ENCODE measurements at places on chromosomes 16 and 17.

- DNase-seq: no peak
These were observed 53.4 kb downstream of the NUP93 start for GRCh38 chr16:56783344-56783743.

DNA sequence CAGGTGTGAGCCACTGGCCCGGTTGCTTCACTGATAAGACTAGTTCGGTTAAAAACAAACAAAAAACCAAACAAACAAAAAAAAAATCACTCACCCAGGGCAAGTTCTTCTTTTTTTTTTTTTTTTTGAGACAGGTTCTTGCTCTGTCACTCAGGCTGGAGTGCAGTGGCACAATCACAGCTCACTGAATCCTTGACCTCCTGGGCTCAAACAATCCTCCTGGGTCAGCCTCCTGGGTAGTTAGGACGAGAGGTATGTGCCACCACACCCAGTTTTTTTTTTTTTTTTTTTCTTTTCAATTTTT lies 119.5 kb upstream of the CORO6 start:
- DNase-seq: no peak

- DNase-seq: peak; percentile 74
These were observed 5.2 kb downstream of the SLFN11 start for GRCh38 chr17:35368081-35368830.

GRCh38 chr17:17494870-17495535 lies 1.2 kb downstream of the RASD1 start:
- peak; percentile 49 for DNase-seq

- no peak for DNase-seq
These were observed 930.1 kb upstream of the EEF2KMT start for GRCh38 chr16:6027733-6028132.

DNA sequence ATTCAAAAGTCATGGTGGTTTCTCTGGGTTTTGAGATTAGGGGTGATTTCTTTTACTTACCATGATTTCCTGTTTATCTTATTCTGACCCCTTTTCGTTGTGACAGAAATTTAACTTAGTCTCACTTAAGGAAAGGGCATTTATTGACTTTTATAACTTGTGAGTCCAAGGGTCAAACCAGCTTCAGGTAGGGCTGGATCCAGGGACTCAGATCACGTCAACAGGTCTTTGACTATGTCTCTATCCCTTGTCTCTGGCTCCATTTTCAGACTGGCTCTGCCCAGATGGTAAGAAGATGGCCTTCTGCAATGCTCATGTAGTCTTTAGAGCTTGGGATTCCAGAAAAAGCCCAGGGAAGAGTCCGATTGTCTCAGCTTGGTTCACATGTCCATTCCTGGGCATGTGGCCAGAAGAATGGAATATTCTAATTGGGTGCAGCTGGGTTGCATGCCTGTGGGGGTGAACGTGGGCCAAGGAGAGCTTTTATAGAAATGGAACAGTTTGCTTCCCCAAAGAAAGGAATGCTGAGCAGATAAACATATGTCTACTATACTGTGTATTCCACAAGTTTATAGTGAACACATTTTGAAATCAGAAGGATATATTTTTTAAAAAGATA lies 13.4 kb downstream of the USP43 start:
- DNase-seq: no peak

DNA sequence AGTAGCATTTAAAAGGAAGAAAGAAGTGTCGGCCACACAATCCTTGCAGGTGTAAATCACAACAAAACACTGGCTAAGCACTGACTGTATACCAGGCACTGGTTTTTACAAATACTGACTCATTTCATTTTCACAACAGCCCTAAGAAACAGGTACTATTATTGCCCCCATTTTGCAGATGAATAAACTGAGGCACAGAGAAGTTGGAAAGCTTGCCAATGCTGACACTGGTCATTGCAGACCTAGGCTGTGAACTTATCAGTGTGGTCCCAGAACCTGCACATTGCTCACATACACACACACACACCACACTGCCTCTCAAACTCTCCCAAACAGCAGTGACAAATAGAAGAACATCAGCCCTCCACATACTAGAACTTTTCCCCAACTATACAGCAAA lies 37.6 kb downstream of the CDYL2 start:
- no peak for DNase-seq

GRCh38 chr16:80063031-80063712 lies 462.6 kb upstream of the MAF start:
- no peak for DNase-seq

DNA sequence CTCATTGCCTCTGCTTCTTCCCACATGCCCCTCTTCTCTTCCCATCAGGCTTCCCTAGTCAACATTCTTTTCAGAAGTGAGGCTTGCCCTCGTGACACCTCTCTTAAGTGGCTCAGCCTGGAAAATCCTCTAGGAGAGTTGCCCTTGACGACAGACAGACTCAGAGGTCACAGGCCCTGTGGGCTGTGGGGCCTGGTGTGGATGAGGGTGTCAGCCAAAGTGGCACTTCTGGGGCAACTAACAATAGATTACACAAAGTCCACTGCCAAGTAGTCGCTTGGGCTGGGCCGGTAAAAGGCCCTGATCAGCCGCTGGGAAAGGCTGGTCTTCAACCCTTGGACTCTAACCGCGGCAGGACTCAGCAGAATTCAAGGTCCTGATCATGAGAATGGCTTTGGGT lies 33.7 kb upstream of the METTL16 start:
- no peak for DNase-seq

DNA sequence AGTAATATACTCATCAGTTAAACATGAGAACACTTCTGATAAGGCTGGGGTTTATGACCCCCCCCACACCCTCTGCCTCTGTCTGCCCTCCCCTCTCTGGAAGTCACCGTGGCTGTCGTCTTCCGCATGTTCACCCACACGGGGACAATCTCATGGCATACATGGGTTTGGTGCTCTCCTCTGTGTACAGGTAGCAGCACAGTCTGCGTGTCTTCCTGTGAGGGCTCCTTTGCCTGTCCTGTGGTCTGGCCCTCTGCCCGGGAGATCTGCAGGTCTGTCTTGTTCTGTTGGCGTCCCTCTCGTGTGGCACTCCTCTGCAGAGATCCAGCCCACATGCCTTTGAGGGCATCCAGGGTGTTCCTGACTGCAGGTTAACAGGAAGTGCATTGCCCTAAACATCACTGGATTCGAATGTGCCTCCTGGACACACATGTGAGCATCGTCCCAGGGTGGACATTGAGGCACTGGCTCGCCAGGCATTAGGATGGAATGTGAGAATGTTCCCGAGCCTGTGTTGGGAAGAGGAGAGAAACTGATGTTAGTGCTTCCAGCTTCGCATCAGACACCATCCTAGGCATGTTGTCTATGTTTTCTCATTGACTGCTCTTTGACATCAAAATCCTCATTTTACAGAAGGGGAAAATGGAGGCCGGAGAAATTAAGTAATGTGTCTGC lies 54.5 kb downstream of the NKD1 start:
- DNase-seq: no peak

DNA sequence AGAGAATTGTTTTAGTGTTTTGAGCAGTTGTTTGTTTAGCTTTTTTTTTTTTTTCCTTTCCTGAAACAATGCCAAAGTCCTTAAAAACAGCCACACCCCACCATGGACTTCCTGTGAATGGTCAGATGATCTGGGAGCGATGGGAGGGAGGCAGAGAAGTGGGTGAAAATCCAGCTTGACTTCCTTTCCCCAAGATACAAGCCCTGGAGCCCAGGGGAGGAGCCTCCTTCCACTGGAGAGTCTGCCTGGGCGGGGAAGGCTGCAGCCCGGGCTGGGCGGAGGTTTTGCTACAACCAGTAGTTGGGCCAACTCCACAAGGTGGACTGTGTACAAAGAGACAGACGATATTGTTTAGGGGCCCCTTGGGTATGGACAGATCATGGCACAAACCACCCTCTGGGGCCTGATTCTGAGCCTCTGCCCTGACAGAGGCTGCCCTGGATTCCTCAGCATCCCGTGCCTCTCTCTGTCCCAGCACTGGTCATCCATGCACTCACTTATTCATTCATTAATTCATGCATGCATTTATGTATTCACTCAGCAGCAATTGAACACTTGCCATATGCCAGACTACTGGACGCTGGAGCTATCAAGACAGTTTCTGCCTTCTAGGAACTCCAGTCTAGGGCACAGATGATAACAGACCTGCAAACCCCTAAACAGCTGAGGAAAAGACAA lies 29.8 kb downstream of the WSB1 start:
- no peak for DNase-seq

- peak; percentile 87 for DNase-seq
These were observed 86.4 kb upstream of the LGALS9 start for GRCh38 chr17:27544350-27545131.

DNA sequence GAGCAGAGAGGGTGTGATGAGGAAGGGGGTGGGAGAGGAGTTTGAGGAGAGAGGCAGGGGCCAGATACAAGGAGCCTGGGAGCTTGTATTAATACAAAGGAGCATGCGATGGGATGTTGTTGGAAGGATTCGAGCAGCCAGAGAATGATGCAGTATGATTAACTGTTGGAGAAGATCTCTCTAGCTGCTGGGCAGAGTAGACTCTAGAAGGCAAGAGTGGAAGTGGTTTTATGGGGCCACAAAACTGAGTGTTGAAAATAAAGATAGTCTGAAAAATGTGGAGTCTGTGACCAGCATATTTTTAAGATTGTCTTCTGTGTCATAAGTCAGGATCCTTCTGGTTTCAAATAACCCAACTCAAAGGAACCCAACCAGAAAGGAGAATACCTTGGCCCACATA lies 98.3 kb downstream of the MSI2 start:
- DNase-seq: no peak

- no peak for DNase-seq
These were observed 451.5 kb upstream of the HSBP1 start for GRCh38 chr16:83356266-83356665.

- DNase-seq: peak; percentile 39
These were observed 55.4 kb downstream of the NLK start for GRCh38 chr17:28097901-28098300.

GRCh38 chr17:69809331-69809730 lies 265.7 kb upstream of the KCNJ16 start:
- no peak for DNase-seq

DNA sequence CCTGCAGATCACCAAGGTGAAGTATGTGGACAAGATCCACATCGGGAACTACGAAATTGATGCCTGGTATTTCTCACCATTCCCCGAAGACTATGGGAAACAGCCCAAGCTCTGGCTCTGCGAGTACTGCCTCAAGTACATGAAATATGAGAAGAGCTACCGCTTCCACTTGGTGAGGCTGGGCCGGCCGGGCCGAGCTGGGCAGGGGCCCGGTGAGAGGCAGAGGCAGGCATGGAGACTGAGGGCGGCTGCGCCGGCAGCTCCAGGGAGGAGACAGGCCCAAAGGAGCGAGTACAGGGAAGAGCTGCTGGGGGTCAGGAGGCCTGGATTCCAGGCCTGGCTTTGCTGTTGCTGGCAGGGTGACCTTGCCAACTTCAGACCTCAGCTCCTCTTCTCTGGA lies 8.3 kb downstream of the PRSS8 start:
- DNase-seq: no peak

Data from GM06990 (cell line).